ENCODE measurements at places on chromosomes 7 and 10.

GRCh38 chr7:26627891-26628341 lies 236.5 kb downstream of the SKAP2 start:
- no peak for DNase-seq

- DNase-seq = no peak
These were observed 38.9 kb downstream of the ANKMY2 start for GRCh38 chr7:16606704-16607103.

- DNase-seq = peak; percentile 47
These were observed 220.0 kb downstream of the ARHGAP21 start for GRCh38 chr10:24503461-24504320.

DNA sequence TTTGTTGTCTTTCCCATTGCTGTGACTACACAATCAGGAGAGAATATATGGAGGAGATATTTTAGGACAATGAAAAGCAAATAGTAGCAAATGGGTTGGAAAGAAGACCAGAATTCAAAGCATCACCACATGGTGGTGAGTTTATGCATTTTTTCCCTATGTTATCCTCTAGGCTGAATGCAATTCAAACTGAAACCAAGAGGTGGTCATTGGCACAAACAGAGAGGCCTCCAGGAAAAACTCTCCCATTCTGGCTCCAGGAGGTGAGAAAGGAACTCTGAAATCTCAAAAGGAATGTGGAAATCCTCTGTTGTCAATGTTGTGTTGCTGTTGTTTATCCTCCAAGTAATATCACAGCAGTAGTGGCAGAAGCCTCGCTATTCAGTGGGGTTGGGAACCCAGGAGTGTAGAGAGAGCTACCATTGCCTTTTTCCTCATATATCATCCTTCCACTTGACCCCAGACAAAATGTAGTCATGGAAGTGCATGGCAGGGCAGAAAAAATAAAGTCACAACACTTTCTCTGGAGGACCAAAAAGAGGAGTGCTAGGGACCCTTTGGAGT lies 819.1 kb downstream of the GRID1 start:
- DNase-seq = no peak

- DNase-seq = no peak
These were observed 362.7 kb downstream of the DNAJB6 start for GRCh38 chr7:157699357-157700013.

- DNase-seq = no peak
These were observed 325.9 kb upstream of the NRP1 start for GRCh38 chr10:33660329-33660728.

- DNase-seq = peak; percentile 44
These were observed 24.4 kb upstream of the ASAH2 start for GRCh38 chr10:50275650-50276235.

DNA sequence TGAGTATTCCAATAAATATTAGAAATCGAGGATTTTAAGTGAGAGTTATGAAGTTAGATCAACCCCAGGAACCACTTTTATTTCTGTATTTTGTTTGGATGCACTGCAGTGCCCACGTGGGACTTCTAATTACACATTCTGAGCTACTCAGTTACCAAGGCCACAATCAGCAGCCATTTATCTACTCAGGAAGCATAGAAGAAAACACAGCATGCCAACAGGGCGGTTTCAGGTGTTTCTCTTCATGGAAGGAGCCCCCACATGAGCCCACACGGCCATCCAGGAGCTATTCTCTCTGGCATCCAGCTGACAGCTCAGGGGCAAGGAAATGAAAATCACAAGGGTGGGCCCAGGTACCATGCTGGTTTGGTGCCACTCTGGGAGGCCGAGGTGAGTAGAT lies 266.5 kb upstream of the MKLN1 start:
- no peak for DNase-seq

DNA sequence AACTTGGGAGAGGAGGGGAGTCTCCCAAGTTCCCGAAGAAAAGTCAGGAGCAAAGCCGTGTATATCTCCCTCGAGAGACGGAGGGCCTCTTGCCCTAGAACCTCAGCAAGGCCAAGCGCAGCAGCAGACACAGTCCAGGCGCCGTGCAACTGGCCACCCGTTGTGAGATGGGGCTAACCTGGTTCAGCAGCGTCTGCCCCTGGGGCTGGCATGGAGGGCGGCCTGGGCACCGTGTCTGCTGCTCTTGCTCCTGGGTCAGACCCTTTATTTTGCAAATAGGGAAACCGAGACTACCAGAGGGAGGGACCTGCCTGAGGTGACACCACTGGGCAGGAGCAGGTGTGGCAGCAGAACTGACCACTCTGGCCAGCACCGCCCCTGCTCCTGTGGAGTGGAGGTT lies 13.4 kb downstream of the ATP5MF start:
- no peak for DNase-seq

DNA sequence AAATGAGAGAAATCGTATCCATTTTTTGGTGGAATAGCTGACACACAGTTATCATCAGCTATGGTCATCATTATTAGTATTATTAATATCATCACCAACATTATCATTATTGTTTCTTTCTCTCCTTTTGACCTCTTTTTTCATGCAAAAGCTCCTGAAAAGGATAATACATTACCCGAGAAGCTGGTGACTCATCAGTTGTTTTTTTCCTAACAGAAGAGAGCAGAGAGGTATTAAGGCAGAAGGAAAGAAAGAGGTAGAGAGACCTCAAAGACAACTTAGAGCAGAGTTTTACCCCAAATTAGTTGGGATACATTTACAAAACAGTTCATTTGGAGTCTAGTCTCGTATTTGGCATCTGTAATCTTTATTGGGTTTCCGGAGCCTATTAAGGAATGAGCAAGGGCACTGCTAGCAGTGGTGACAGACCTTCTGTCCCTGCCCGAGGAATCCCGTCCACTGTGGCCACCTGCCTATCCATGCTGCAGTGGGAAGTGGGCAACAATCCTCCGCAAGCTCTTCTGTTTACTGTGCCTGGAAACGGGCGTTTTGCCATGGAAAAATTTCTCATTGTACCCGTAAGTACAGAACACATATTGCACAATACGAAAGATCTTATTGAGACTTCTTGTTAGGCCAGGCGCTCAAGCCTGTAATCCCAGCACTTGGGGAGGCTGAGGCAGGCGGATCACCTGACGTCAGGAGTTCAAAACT lies 170.0 kb upstream of the MKLN1 start:
- peak; percentile 74 for DNase-seq

- DNase-seq = no peak
These were observed 111.1 kb upstream of the PALS2 start for GRCh38 chr7:24462117-24462516.

GRCh38 chr7:3585826-3586225 lies 284.8 kb downstream of the SDK1 start:
- DNase-seq = no peak
